Peyer's patch (tissue), 4 donors: ENCODE measurements at places on chromosomes 1 and 21.

- DNase-seq: no peak
These were observed 6.5 kb downstream of the MEX3A start for GRCh38 chr1:156075775-156076204.

DNA sequence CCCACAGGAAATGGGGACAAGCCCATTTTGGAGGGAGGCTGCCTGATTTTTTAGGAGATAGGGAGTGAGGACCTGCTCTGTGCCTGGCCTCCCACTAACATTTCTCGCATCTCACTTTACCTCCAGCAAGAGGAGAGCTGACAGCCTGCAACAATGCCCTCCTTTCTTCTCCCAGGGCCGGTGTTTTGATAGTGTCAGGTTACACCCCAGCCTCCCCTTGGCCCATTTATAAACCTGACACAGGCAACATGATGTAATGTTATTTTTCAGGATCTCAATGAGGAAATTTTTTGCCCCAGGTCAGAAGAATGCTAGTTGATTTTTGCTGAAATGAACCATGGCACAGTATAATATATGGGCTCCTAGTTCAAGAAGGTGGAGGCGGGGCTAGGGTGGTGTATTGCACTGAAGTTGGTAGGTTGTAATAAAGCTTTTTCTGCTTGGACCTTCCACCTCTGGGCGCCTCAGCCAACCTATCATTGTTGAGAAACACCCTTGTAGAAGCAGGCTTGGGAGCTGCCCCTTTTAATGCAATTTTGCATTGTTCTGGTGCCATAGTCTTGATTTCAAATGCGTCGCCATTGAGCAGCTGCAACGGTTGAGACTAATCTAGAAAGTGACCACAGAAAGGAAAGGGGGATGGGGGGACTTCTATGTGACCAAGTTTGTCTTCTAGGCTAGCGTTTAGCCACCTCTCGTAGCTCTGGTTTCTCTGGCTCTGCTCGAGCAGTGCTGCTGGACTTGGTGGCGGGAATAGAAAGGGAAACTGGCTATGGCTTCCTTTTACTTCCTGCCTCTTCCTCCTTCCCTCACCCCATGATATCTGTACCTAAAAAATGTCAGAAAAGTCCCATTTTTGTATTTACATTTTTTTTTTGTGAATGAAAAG, 53.0 kb downstream of the PBX1 start:
- peak; percentile 67 for DNase-seq

- no peak for DNase-seq
These were observed 4.8 kb downstream of the ATP6V1G3 start for GRCh38 chr1:198535631-198536030.

- no peak for DNase-seq
These were observed 51.0 kb downstream of the EPB41 start for GRCh38 chr1:28965271-28965870.

DNA sequence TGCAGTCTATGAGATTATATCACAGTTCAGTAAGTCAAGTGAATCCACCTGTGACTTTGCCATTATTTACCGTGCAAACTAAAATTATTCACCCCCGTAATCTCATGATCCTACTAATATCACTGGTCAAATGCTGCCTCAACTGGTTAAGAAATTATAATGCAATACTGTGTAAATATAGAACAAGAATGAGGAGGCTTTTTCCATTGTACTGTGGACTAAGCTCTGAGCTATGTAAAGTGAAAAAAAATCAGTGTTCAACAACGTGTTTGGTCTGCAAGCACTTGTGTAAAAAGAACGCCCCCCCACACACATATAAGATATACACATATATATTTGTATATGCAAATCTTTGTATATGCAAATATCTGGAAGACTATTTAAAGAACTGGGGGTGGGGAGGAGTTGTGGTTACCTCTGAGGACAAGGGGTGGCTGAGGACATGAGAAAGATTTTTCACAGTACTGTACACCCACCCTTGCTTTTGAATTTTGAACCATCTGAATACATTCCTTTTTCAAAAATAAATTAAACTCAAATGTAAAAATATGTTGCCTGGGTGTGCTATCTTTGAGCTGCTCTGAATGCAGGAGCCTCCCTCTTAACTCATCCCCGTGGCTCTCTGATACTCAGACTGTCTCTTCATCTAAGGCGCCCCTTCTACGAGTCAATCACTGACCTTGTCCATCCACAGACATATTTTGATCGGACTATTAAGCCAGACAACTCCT, 57.0 kb downstream of the PTP4A2 start:
- DNase-seq: peak; percentile 29

DNA sequence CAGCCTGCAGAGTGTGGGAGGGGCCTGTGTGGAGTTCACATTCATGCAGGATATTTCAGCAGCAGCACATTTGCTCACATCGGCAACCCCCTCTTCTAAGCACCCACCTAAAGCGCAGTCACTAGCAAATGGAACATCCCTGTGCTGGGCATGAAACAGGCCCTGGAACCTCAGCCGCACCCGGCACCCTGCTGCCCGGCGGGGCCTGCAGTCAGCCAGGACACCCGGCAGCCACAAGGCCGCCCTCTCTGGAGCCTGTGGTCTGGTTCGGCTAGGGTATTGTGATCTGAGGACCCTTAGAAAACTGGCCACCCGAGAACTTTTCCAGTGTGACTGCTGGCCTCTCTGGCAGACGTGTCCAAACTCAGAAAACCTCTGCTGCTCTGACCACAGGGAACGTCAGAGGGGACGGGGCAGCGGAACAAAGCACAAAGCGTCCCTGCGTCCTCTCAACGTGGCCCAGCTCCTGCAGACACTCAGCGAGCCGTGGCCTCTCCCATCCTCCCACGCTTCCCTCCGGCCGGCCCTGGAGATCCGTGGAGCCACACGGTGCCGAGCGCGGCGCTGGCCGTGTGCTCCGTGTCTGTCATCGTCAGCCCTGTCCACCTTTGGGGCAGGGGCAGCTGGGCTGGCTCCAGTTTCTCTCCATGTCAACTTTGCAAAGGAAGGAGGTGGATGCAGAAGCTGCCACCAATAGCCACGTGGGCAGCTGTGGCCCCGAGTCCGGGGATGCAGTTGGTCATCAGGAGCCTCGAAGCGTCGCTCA, 175.9 kb upstream of the ARHGEF16 start:
- no peak for DNase-seq

- no peak for DNase-seq
These were observed 88.4 kb downstream of the ADARB1 start for GRCh38 chr21:45162809-45163208.

DNA sequence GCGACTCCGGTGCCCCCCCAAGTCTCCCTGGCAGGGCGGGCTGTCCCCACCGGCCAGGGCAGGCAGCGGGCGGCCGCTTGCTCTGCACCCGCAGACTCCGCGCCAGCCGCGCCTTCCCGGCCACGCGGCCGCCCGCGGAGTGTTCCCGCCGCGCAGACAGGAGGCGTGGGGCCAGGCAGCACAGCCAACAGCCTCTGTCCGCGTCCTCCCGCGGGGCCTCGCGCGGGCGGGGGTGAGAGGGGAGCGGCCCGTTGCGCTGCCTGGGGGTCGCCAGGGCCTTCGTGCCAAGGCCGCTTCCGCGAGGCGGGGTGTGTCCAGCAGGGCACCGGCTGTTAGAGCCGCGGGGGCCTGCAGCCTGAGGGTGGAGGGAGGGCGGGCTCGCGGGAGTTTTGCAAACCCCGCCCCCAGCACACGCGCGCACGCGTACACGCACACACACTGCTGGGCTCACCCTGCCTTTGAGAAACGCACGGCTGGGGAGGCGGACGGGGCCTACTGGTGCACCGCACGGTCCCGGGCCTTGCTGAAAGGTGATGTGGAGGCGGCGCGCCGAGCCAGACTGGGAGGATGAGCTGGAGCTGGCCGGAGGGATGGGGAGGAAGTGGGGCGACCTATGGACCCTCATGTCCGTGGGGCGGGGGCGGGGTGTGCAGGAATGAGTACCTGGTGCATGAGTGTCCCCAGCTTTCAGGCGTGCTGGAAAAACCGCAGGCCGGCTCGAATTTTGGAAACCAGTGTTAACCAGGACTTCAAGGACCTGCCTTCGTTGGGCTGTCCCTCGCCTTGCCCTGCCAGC, 41.5 kb downstream of the KIAA1614 start:
- DNase-seq: peak; percentile 83

DNA sequence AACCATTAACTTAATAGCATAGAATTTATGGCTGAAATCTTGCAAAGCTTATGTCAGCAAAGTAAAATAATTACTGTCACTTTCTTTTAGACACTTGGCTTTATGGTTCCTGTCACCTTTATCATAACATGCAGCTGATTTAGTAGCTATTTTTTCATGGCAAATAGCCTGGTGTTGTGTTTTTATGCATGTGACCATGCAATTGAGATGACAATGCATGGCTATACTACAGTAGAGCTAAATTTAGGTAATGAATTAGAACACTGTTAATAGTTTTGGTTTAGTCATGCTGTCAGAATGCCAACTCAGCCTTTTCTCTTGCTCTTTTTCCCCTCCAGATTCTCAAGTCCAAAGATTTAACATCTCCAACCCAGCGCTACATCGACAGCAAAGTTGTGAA, 88.6 kb downstream of the TGFB2 start:
- no peak for DNase-seq

- no peak for DNase-seq
These were observed 33.1 kb upstream of the IL10 start for GRCh38 chr1:206805357-206805756.

GRCh38 chr1:24705260-24706073, 39.8 kb upstream of the CLIC4 start:
- DNase-seq: peak; percentile 72

- DNase-seq: peak; percentile 74
These were observed 10.3 kb upstream of the KCNE1 start for GRCh38 chr21:34522284-34522683.

- no peak for DNase-seq
These were observed 681.4 kb upstream of the ADGRL2 start for GRCh38 chr1:81119319-81119718.

GRCh38 chr1:208243967-208244916, at the start of gene PLXNA2:
TSS of gene PLXNA2 (minus strand) at chr1:208244384. CDS start at chr1:208217922, 26,462 bp downstream.
- peak; percentile 94 for DNase-seq

GRCh38 chr1:155514582-155515187, 47.9 kb downstream of the ASH1L start:
- no peak for DNase-seq

DNA sequence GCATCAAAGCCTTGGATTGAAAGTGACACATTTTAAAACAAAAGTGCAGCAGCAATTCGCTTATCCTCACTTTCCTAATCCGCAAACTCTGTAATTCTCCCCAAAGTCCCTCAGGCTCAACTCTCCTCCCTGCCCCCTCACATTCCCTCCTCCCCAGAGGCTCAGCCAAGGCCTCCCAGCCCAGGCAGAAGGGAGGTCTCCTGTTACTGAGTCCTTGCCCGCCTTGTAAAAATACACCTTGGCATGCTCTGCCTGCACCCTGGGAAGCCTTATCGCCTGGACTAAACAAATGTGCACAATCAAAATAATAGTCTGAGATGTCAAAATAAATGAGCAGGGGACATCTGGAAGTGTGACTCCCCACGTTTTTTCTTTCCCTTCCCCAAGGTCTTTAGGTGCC, 109.7 kb downstream of the PLXNA2 start:
- no peak for DNase-seq

DNA sequence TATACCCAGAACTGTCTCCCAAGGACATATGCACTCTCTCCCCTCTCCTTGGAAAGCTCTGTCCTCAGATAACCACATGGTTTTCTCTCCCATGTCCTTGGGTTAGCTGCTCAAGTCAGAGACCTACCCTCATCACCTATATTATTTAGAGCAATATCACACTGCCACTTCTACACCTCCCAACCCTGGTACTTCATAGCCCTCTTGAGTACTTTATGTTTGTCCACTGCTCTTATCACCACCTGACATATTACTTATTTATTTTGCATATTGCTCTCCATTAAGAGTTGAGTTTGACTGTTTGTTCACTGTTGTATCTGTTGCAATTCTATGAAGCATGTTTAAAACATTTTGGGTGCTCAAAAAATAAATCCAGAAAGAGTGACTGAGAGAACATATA, 126.3 kb upstream of the ATP1B1 start:
- DNase-seq: no peak

- DNase-seq: peak; percentile 86
These were observed 49.2 kb upstream of the C1orf198 start for GRCh38 chr1:230917284-230918135.

DNA sequence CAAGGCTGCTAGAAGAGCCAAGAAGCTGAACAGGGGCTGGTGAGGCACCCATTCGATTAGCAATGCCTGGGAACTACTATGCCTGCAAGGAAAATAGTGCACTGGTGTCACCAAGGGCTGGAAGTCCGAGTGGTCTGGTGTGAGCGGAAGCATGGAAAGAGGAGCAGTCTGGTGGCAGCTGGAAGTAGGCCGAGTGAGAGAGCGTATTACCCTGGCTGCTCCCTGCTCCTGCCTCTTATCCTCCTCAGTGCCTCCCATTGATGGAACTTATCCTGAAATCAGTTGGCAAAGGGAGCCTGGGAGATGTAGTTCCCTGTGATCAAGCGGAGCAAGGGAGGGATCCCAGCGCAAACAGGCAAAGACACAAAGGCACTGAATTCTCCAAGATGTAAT, 9.6 kb downstream of the SMAP2 start:
- no peak for DNase-seq

- DNase-seq: no peak
These were observed 45.0 kb downstream of the XCL1 start for GRCh38 chr1:168621356-168621755.

- no peak for DNase-seq
These were observed 5.6 kb upstream of the RRAGC start for GRCh38 chr1:38865112-38865715.

DNA sequence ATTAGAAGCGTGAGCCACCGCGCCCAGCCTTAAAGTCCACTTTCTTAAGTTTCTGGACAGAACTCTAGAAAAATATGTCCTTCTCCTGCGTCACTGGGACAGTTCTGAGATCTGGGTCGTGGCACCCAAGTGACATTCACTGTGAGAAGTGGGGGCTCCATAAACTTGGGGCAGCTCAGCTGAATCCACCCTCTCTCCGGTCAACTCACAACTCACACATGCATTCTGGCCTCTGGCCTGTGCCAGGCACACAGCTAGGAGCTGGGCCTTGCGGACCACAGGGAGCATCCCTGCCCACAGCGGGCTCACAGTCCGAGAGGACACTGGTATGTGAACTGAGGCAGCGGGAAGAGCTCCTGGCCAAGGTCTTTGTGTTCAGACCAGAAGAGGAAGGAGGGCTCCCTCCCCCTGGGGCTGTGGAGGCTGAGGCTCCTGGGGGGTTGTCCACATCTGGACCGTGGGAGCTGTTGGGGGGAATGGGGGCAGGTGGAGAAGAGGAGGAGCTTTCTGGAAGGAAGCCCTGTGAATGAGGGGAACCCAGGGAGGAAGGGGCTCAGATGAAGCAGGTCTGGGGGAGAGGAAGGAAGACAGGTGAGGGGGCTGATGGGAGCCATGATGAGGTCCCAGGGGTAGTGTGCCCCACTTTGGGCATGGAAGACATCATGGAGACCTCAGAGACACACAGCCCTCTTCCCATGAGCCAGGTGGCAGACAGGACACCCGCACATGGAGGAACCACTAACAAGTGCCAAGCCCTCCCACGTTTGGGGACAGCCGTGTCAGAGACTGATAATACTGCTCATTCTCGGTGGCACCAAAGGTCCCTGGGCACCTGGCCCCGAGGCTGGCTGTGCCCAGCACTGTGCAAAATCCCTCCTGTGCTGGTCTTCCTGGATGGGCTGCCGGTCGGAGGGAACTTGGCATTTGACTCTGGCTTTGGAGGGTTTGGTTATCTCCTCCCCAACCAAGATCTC, 191.0 kb upstream of the VAMP3 start:
- no peak for DNase-seq

- no peak for DNase-seq
These were observed 1.1 kb upstream of the SYNC start for GRCh38 chr1:32703479-32704291.
